ENCODE measurements at places on chromosomes 16 and 17. TPM values are rescaled to one million over a fixed set of nuclear protein-coding genes. Genes with fewer than 3 reads are reported as not detected.

GRCh38 chr16:88473666-88474534, 20.8 kb downstream of the ZFPM1 start:
- H3K27ac ChIP-seq: no peak overlapping the region
- no peak for DNase-seq
- H3K4me1 ChIP-seq: peaks cover 19% of the 10 kb centered on the region
- H3K4me3 ChIP-seq: no peak overlapping the region
- H3K27me3 ChIP-seq: no peaks in the 10 kb centered on the region

DNA sequence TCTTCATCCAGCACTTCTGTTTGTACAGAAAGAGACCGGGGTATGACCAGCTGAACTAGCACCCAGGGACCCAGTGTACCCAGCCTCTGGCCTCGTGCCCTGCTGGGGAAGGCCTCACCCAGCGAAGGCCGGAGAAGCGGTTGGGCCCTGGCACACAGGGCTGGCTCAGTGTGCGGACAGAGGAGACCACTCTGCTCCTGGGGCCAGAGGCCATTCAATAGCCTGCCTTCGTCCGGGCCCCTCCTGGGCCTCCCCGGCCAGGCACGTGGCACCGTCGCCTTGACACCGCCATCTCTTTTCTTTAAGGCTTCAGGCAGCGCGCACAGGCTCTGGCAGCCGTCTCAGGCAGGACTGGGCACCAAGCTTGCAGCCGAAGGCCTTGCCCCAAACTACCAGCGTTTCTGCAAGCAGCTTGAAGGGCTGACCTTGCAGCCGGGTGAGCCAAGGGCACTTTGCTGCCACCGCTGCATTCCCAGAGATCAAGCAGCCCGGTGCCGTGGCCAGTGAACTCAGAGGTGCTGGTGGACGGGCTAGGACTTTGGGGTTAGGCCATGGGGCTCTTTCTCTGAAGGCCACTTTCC, 8.0 kb downstream of the TAX1BP3 start:
- H3K4me1 ChIP-seq: peaks cover 48% of the 10 kb centered on the region
- H3K27ac ChIP-seq: peak overlapping the region; percentile 78
- no peaks in the 10 kb centered on the region for H3K27me3 ChIP-seq
- H3K36me3 ChIP-seq: peaks cover 91% of the 10 kb centered on the region
- H3K4me3 ChIP-seq: no peak overlapping the region
- DNase-seq: no peak

GRCh38 chr17:60514053-60514452, 12.0 kb downstream of the APPBP2 start:
- no peak for DNase-seq
- no peak overlapping the region for H3K27ac ChIP-seq
- no peaks in the 10 kb centered on the region for H3K4me1 ChIP-seq

GRCh38 chr17:78694805-78695531, 87.1 kb downstream of the CYTH1 start:
- no peaks in the 10 kb centered on the region for H3K27me3 ChIP-seq
- DNase-seq: no peak
- H3K27ac ChIP-seq: no peak overlapping the region
- peaks cover 42% of the 10 kb centered on the region for H3K36me3 ChIP-seq
- H3K4me3 ChIP-seq: no peak overlapping the region
- H3K4me1 ChIP-seq: no peaks in the 10 kb centered on the region

GRCh38 chr17:17681187-17681743, at the start of gene RAI1:
TSS of gene RAI1 (plus strand) at chr17:17681458. CDS start at chr17:17792949, 111,491 bp downstream.
- peaks cover 2% of the 10 kb centered on the region for H3K27me3 ChIP-seq
- H3K36me3 ChIP-seq: no peaks in the 10 kb centered on the region
- H3K27ac ChIP-seq: peak within 1 kb of the TSS; percentile 89
- H3K4me1 ChIP-seq: peaks cover 36% of the 10 kb centered on the region
- H3K4me3 ChIP-seq: peak within 1 kb of the TSS; percentile 75

DNA sequence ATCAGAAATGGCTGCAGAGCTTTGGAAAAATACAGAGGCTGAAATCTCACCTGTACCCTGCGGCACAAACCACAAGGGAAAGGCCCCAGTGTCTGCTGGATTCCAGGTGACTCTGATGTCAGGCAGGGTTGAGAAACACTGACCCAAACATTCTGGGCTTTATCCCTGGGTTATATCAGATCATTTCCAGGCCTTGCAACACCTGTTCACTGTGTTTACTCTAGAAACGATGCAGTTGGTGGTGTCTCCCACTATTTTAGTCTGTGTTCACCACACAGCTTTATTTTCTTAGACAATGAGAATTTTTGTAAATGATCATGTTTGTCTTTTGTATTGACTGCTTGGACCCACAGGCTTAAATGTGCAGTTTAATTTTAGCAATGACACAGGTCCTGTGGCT, 151.5 kb upstream of the SDK2 start:
- no peaks in the 10 kb centered on the region for H3K27me3 ChIP-seq
- DNase-seq: no peak
- H3K4me3 ChIP-seq: no peak overlapping the region
- no peak overlapping the region for H3K27ac ChIP-seq
- peaks cover 11% of the 10 kb centered on the region for H3K4me1 ChIP-seq

DNA sequence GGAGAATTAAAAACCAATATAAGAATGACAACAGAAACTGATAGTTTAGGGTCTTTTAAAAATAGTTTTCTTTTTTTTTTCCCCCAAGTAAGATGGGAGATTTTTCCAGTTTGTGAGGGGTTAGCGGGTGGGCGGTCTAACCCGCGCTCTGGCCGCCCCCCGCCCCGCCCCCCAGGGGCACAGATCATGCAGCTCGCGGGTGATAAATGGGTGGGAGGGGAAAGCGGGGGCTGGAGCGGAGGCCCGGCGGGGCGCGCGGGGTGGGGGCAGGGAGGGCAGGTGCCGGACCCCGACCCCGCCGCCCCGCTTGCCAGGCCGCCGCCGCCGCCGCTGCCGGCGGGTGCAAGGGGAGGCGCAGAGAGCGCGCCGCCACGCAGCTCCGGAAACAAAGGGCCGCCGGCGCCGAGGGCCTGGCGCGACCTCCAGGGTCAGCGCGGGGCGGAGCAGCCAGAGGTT, 60.1 kb upstream of the GSE1 start:
- DNase-seq: no peak
- H3K4me1 ChIP-seq: peaks cover 52% of the 10 kb centered on the region
- peaks cover 12% of the 10 kb centered on the region for H3K27me3 ChIP-seq
- no peaks in the 10 kb centered on the region for H3K36me3 ChIP-seq

GRCh38 chr16:26386096-26386495, 680.6 kb upstream of the C16orf82 start:
- H3K27ac ChIP-seq: no peak overlapping the region
- no peaks in the 10 kb centered on the region for H3K36me3 ChIP-seq
- H3K4me3 ChIP-seq: no peak overlapping the region
- peak; percentile 66 for DNase-seq

DNA sequence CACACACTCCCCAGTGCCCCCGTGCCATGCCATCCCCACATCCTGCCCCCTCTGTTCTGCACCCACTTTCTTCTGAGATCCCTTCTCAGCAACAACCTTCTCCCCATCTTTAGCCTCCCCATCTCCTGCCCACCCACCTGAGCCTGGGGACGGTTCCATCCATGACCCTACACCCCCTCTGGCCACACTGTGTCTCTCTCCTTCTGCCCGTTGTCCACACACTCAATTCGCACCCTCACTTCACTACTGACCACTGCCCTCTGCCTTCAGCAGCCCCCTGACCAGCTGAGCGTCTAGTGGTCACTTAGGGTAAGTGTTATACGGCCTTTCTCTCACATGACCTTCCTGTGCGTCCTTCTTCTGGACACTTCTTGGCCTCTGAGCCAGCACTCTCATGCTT, 6.1 kb downstream of the ARHGAP27 start:
- peaks cover 37% of the 10 kb centered on the region for H3K27me3 ChIP-seq
- peaks cover 39% of the 10 kb centered on the region for H3K4me1 ChIP-seq
- no peak for DNase-seq
- no peak overlapping the region for H3K27ac ChIP-seq

DNA sequence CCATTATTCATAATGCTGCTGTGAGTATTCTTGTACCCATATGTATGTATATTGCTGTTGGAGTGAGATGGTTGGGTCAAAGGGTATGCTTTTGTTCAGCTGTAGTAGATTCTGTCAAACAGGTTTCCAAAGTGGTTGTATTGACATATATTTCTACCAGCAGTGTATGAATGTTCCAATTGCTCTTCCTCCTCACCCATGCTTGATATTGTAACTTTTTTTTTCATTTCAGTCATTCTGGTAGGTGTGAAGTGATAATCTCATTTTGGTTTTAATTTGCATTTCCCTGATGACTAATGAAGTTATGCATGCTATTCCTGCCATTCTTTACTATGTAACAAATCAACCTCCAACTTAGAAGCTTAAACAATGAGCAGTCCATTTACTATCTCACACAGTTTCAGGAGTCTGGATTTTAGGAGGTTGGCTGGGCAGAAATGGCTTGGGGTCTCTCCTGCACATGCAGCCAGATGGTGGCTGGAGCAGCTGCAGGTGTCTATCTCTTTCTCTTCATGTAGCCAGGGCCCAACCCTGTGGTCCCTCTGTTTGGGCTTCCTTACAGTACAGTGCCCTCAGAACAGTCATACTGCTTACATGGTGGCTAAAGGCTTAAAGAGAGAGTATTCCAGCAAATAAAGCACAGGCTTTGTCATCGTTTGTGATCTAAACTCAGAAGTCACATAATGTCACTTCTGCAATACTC, 21.2 kb downstream of the ERAL1 start:
- no peak overlapping the region for H3K4me3 ChIP-seq
- H3K4me1 ChIP-seq: no peaks in the 10 kb centered on the region

- H3K4me3 ChIP-seq: no peak overlapping the region
- no peaks in the 10 kb centered on the region for H3K4me1 ChIP-seq
- DNase-seq: no peak
- H3K36me3 ChIP-seq: peaks cover 4% of the 10 kb centered on the region
- no peak overlapping the region for H3K27ac ChIP-seq
- no peaks in the 10 kb centered on the region for H3K27me3 ChIP-seq
These were observed 2.2 kb downstream of the SERPINF2 start for GRCh38 chr17:1744551-1745512.

DNA sequence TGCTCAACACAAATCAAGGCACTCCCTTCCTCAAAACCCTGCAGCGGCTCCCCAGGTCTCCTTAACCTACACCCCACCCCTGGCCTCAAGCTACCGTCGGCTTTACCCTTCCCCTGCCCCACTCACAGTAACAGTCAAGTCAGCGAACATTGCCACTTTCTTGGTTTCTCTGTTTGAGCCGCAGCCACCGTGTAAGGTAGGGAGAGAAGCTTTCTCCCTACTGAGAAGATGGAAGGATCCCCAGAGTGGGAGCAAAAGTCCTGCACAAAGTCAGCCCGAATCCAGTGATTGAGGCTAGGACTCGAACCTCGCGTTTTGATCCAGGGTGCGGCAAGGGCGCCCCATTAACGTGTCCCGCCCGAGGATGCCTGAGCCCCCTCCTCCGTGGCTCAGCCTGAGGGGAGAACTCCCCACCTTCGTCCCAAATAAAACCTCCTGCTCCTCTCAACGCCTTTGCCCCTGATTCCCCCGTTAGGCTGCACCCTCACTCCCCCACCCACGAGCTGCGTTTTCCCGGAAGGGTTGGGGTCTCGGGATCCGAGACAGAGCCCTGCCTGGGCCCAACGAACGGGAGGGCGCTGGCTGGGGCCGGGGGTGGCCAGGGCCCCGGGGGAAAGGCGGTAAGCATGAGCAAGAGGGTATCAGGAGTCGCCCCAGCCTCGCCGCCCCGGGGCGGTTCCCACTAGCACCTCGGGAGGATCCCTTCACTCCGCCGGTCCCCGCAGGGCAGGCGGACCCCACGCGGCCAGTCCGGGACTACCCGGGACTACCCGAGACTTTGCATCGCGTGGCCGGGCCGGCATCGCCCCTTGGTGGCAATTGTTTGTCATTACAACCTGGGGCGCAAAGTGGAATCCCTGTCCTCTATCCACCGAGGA, 9.9 kb upstream of the NAGS start:
- peak overlapping the region; percentile 41 for H3K4me3 ChIP-seq
- no peaks in the 10 kb centered on the region for H3K36me3 ChIP-seq
- H3K4me1 ChIP-seq: peaks cover 11% of the 10 kb centered on the region
- peak; percentile 70 for DNase-seq

DNA sequence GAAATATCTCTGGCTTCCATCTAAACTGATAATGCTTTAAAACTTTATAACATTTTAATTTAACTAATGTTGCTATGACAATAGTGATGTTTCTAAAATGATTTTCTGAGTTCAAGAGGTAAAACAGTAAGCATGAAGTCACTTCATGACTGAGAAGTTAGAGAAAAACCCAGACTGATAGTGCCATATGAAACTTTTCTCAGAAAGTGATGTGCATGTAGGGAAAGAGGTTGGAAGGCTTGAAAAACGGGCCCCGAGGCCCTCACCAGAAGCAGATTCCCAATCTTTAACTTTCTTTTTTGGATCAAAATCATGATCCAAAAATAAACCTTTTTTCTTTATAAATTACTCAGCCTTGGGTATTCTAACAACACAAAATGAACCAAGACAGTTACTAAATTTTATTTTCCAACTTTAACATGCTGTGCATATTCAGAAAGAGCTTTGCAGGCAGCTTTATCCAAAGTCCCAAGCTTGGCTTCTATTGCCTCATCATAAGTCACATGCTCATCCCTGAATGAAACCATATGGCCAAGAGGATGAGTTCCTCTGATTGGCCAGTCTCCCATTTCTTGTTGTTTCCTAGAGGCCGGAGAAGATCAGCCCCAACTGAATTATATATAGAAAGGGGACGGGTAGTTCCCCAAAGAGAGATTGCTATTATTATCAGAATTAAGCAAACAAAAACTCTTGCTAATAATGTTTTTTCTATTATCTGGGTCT, 357.6 kb upstream of the SALL1 start:
- no peaks in the 10 kb centered on the region for H3K27me3 ChIP-seq
- H3K4me3 ChIP-seq: no peak overlapping the region
- no peak overlapping the region for H3K27ac ChIP-seq
- DNase-seq: no peak
- no peaks in the 10 kb centered on the region for H3K4me1 ChIP-seq

ZG16B gene
- 0.32 TPM for polyA plus RNA-seq

OR3A3 gene
- polyA plus RNA-seq: not detected

GPR142 gene
- 0.86 TPM for polyA plus RNA-seq

TMEM114 gene
- 5.8 TPM for polyA plus RNA-seq

TNFSF12 gene
- 23.5 TPM for polyA plus RNA-seq

BRIP1 gene
- polyA plus RNA-seq: 5.6 TPM

ZNF688 gene
- polyA plus RNA-seq: 23.0 TPM

CTDNEP1 gene
- polyA plus RNA-seq: 177 TPM

TNFRSF13B gene
- not detected for polyA plus RNA-seq
